ENCODE measurements at places on chromosomes 12 and 14.

- no peak for DNase-seq
Measured at GRCh38 chr12:21971344-21971743, 30.1 kb upstream of the ABCC9 start.

DNA sequence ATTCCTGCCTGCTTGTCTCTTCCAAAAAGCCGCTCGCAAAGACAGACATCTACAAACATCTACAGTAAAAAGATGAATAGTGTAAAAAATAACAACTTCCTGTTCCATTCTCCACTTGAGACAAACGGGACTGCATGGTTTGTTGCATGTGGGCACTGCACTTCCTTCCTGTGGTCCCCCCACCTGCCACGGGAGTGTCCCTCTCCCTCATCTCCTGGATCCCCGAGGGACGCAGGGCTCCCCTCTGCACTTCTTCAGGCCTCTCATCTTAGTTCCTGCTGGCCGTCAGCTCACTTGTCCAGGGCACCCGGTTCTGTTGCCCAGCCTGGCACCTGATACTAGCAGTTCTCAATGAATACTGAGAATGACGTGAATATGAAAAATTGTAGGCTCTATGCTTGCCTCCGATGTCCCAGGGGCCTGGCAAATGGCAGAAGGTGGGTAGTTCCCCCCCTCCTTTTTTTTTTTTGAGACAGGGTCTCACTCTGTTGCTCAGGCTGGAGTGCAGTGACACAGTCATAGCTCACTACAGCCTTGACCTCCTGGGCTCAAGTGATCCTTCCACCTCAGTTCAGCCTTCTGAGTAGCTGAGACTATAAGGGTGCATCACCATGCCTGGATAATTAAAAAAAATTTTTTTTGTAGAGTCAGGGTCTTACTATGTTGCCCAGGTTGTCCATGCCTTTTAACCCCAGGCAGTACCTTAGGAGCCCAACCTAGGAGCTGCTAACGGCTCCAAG, 3.5 kb upstream of the KLC1 start:
- no peak for DNase-seq

GRCh38 chr14:95320078-95320895, 579 bp upstream of the CLMN start:
- DNase-seq, result peak; percentile 4

DNA sequence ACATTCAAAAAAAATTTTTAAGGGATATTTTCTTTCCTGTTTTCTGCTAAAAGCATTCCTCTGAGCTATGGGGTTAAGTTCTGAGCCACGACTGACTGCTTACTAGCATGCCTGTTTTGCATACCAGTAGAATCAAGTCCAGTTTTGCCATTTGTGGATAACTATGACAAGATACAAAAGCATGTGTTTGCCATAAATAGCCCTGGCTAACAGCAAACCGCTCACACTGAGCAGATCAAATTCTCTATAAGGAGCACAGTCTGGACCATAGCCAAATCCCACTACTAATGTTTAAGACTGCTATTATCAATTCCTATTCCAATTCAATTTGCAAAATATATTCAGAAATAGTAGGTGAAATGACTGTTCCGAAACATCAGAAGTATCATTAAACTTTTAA, 3.2 kb downstream of the CFL2 start:
- no peak for DNase-seq

- no peak for DNase-seq
Measured at GRCh38 chr14:101719045-101719645, 42.4 kb upstream of the PPP2R5C start.

DNA sequence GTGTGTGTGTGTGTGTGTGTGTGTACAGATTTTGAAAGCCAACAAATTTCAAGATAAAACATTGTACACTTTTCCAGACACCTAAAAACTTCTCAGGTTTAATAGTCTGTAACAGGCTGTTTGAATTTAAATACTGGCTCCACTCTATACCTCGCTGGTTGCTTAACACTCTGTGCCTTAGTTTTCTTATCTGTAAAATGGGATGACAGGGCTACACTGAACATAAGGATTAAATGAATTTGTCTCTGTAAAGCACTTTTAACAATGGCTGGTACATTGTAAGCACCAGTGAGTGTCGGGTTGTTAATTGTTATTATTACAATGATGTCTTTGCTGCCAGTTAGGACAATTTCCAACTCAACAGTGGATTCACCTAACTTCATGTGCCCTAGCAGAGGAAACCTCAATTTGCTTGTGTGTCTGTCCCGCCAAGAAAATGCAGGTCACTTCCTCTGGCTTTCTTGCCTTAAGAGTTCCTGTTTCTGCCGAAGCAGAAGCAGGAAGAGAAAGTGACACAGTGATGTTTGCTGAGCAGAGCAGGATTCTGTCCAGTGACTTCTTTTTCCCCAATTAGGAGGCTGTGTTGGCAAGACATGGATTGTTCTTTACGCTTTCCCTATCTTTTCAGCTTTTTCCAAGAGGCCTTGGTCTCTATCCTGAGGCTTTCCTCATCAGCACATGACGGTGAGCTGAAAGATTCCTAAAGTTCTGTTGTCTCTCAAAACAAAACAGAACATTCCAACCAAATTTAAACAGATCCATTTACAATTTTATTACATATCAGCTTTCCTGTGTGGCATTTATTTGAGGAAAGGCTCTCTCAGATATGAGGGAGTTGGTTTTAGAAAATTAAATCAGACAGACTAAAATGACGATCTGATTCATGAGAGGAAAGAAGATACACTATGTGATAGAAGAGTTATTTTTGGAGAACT, 154.1 kb upstream of the ATP2B1 start:
- DNase-seq, result no peak

GRCh38 chr12:1204581-1205121, 213.6 kb downstream of the ERC1 start:
- no peak for DNase-seq

DNA sequence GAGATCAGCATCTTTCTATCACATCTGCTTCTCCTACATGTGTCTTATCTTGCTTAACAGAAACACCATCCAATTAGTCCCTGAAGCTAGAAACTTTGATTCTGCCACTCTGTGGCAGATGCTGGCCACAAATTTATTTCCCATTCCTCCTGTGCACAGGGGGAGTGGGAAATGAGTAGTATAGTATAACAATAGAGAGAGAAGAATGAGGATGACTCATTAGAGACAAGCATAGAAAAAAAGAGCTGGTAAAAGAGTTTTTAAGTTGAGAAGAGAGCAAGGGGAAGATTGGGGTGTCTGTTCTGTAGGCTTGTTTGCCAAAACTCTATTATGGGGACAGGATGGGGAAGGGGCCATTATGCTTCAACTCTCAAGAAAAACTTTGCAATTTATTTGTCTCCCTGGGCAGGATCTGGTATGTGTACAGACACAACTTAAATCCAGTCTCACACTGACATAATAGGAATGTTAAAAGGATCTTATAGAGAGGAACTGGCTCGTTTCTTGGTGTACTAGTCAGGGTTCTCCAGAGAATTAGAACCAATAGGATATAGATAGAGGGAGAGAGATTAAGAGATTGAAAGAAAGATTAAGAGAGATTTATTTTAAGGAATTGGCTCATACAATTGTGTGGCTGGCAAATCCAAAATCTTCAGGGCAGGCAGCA, 142.6 kb upstream of the CPSF6 start:
- no peak for DNase-seq

- no peak for DNase-seq
Measured at GRCh38 chr14:87131879-87132278, 861.1 kb downstream of the GALC start.

Measured in stimulated activated CD4-positive, alpha-beta T cell treated with anti-CD3 and anti-CD28 coated beads, Interleukin-4, amount 100 ng/mL, for 1 hour (primary cell).